ENCODE measurements at places on chromosomes 6 and 20.

DNA sequence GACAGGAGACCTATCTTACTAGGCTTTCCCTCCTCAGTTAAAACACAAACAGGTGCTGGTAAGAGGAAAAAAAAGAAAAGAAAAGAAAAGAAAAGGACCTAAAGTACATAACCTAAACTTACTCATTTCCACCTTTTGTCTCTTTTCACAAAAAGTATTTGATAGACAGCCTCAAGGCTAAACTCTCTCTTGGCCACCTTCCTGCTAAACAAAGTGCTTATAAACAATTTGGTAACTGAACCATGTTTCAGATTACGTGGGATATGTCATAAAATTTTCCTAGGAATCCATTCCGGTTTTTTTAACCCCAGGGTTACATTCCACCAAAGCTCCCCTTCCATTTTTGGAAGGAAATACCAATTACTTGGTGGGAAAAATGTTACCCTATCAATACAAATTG, 109.0 kb downstream of the PRND start:
- no peak for DNase-seq

DNA sequence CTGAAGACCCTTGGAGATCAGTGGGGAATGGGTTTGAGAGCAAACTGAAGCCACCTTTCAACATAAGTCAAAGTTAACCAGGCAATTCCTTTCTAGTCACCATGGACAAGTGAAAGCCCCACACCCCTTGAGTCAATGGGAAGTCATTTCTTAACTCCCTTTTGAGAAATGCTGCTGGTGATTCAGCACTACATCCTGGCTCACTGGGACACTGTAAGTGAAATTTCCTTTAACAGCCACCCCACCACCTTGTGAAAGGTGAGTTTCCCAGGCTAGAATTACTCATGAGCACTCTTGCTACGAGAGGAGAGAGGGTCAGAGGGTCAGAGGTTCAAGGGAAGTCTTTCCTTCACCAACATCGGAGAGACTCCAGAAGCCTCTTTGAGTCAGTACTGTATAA, 93.3 kb upstream of the MARCKS start:
- DNase-seq = no peak

GRCh38 chr20:53298911-53299310, 294.7 kb downstream of the ZNF217 start:
- DNase-seq = no peak

GRCh38 chr20:46938434-46938833, 43.8 kb downstream of the EYA2 start:
- DNase-seq = no peak

- DNase-seq = no peak
Measured at GRCh38 chr20:24959591-24960301, 10.7 kb downstream of the CST7 start.

GRCh38 chr6:111737065-111737521, 131.4 kb upstream of the TRAF3IP2 start:
- DNase-seq = no peak

- no peak for DNase-seq
Measured at GRCh38 chr6:156169371-156169770, 607.8 kb upstream of the ARID1B start.

DNA sequence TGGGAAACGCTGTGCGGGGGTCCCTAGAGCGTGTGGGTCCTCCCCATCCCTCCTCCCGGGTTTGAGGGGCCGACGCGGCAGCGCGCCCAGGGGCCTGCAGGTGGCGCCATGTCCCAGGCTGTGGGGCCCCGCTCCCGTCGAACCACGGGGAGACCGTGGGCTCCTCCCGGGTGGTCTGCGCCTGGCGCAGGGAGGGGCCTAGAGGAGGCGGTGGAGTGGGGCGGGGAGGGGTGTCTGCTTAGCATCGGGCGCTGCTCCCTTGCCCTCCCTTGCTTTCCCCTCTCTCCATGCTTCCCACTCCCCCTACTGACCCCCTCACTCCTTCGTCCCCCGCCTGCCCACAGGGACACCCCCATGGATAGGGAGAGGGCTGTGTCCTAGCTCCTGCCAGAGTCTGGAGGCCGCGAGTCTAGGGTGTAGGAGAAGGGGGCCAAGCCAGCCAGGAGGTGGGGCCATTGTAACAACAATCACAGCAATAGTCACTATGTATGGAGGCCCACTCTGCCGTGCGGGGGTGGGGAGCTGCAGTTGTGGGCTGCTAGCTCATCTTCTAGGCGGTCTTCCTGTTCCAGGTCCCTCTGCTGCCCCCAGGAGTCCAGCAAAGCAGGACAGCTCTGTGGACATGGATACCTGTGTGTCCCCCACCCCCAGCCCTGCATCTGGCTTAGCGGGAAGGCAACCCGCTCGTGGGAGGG, 51.7 kb downstream of the CHMP4B start:
- peak; percentile 71 for DNase-seq

- DNase-seq = no peak
Measured at GRCh38 chr6:2477250-2477649, 231.8 kb upstream of the GMDS start.

DNA sequence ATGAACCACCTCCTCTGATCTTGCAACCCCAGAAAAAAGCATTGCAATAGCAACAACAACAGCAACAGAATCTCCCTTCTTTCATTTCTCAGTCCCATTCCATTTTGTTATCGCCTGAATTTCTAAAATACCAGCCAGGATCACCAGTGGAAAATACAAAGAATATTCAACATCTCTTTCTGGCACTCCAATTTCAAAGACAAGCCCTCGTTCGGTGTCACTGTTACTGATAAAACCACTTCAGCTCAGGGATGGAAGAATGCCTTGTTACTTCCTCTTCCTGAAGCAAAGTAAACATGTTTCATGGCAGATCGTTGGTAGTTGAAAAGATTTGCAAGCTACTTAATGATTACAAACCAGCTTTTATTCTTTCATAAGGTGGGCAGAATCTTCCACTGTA, 94.0 kb upstream of the SPTLC3 start:
- DNase-seq = no peak

DNA sequence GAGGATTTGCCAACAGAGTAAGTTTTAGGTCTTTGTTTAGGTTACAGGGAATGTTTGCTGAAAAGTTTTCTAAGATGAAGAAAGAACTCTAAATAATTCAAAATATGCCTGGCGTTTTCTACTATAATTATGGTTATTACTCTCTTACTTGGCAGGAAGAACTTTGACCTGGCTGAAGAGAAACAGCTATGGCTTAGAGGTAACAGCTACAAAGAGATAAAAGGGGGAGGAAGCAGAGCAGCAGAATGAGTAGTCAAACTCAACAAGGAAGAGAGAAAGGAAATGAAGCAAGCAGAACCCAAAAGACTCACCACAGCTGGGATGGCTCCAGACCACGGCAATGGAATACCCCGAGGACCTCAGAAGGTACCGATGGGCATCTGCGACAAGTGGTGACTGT, 95.6 kb downstream of the KIF16B start:
- no peak for DNase-seq

GRCh38 chr6:132147530-132148011, 196.4 kb upstream of the CCN2 start:
- DNase-seq = no peak

- no peak for DNase-seq
Measured at GRCh38 chr6:3138341-3138740, 19.0 kb downstream of the TUBB2A start.

- no peak for DNase-seq
Measured at GRCh38 chr6:118875672-118876071, 18.3 kb upstream of the ASF1A start.

GRCh38 chr6:137494281-137494987, at the start of gene OLIG3:
Gene OLIG3 (minus strand): TSS chr6:137494394. CDS start chr6:137494170, 224 bp downstream.
- DNase-seq = no peak

- peak; percentile 46 for DNase-seq
Measured at GRCh38 chr6:107820338-107821261, 3.5 kb downstream of the SCML4 start.

- no peak for DNase-seq
Measured at GRCh38 chr20:57856658-57857057, 146.8 kb upstream of the PMEPA1 start.

GRCh38 chr6:30227242-30227722, 14.1 kb upstream of the TRIM26 start:
- no peak for DNase-seq

DNA sequence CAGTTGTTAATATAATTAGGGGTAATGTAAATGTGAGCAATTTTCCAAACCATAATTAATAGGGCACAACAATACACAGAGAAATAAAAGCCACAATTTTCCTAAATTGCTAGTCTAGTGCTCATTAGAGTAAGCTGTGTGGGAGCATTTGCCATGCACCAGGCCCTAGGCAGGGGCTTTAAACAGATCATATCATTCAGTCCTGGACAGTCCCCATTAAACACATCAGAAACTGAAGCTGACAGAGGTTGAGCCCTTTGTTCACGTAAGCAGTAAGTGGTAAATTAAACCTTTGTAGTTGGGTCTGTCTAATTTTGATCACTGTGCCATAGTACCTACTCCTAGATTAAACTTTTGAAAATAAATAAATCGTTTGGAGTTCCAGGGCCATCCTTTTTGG, 931.1 kb downstream of the C6orf118 start:
- no peak for DNase-seq

DNA sequence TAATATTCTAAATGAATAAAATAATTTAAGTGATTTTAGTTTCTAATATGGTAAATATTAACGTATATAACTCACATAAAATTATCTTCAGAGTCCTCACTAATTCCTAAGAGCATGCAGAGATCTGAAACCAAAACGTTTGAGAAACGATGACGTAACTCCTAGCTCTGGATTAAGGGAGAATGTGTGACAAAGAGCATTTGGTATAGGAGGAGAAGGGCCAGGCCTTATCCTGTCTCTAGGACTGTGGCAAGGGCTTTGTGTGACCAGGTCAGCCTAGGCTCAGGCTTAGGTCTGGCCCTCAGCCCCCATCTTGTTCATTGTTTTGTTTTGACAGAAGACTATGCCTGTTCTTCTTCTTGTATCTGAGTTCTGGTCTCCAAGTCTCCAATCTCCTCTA, 19.2 kb upstream of the POLR1H start:
- DNase-seq = no peak

- DNase-seq = no peak
Measured at GRCh38 chr6:107786179-107786578, 37.9 kb downstream of the SCML4 start.

DNA sequence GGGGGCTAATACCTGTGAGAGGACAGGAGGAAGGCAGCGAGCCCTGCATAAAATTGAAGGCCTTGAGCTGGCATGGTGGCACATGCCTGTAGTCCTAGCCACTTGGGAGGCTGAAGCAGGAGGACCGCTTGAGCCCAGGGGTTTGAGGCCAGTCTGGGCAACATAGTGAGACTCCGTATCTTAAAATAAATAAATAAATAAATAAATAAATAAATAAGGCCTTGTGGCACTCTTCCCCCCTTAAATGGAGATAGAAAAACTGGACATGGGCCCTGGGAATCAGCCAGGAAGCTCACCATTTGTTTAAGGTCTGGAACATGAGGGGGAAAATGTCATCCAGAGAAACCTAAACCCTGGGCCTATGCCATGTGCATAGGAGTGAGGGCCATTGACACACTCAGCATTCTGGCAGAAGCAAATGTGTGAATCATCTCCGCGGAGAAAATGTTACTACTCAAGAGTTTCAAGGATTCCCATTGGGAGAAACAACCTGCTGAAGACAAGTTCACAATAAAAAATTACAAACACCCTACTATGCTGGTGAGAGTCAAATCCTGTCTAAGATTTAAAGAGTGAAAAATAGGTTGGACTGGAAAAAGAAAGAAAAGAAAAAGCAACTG, 51.9 kb upstream of the UBR2 start:
- no peak for DNase-seq

DNA sequence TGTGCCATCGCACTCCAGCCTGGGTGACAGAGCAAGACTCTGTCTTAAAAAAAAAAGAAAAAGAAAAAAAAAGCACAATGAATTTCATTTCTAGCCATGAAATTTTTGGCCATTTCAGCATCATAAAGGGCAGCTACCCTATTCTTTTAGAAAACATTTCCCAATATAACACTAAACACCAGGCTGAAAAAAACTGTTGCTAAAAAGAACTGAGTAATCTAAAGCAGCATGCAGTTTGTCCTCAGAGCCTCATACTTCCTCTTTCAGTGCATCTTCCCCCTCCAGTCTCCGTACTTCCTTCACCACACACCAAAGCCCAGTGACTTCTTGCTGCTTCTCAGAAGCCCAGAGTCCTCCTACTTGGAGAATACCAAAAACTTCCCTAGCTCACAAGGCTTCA, 5.6 kb upstream of the IFNGR1 start:
- no peak for DNase-seq

GRCh38 chr20:50743087-50743486, 11.7 kb downstream of the PARD6B start:
- no peak for DNase-seq

DNA sequence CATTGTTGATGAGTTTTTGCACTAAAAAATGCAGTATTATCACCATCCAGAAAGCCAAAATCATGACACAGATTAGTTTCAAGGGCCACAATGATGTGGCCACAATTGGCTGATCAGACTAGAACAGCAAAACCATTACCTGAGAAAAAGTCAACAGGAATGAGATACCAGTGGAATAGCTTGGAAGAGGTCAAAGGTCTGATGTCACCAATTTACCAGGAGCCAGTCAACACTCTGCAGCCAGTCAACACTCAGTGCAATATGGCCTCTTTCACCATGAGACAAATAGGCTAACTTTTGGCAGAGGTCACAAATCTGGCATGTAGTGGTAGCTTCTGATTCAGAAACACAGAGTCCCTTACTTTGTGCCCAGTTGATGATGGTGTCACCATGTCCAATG, 7.5 kb upstream of the ASIP start:
- no peak for DNase-seq

- no peak for DNase-seq
Measured at GRCh38 chr6:36098920-36099647, 31.2 kb upstream of the MAPK13 start.

- no peak for DNase-seq
Measured at GRCh38 chr20:19071902-19072498, 140.4 kb upstream of the SLC24A3 start.

GRCh38 chr20:32285621-32286371, 8.3 kb downstream of the KIF3B start:
- no peak for DNase-seq

- DNase-seq = no peak
Measured at GRCh38 chr6:71259888-71260604, 28.6 kb upstream of the OGFRL1 start.

DNA sequence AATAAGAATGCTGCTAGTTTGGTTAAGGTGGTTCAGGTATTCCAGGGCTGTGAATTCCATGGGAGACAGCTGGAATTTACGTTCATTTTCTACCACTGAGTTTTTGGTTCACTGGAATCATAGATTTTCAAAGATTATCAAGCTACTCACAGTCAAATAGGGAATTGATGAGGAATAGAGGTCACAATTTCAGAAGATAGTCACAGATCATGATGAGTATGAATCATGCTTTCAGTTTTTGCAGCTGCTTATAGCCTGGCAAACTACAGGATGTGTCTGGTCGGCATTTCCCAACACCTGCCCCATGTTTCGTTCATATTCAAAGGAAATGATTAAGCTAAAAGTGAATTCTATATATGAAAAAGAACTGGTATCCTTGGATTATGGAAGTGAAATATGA, 58.7 kb downstream of the BCKDHB start:
- no peak for DNase-seq

- DNase-seq = no peak
Measured at GRCh38 chr6:149974825-149975224, 11.1 kb downstream of the ULBP1 start.

GRCh38 chr6:21438237-21438985, 155.1 kb upstream of the SOX4 start:
- no peak for DNase-seq

Measured in renal pelvis (tissue), 12 donors.